ENCODE measurements at places on chromosomes 1 and 21.

DNA sequence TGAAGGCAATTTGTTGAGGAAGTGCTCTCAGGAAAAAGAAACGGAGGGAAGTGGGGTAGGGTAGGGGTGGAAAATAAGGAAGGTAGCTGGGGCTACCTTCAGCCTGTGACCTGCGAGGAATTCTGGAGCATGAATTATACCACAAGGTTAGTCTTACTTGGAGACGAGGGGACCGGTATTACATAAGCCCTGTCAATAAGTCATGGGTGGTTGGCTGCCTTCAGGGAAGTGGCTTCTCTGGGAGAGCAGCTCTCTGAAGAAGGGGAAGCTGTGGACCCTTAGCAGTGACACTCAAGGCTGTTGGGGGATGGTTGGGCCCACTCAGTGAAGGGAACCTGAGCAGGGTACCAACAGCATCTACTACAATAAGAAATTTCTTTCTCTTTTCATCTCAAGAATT is 111.3 kb downstream of the TNFSF18 start:
- no peak overlapping the region for H3K4me3 ChIP-seq
- H3K36me3 ChIP-seq: no peaks in the 10 kb centered on the region
- no peak overlapping the region for H3K27ac ChIP-seq
- H3K27me3 ChIP-seq: no peaks in the 10 kb centered on the region
- H3K4me1 ChIP-seq: peaks cover 4% of the 10 kb centered on the region

GRCh38 chr1:160949881-160950280 is 4.7 kb downstream of the ITLN2 start:
- H3K27me3 ChIP-seq: no peaks in the 10 kb centered on the region
- H3K4me1 ChIP-seq: no peaks in the 10 kb centered on the region
- peak overlapping the region; percentile 9 for H3K4me3 ChIP-seq
- no peaks in the 10 kb centered on the region for H3K36me3 ChIP-seq

GRCh38 chr1:26786437-26787380 is 1.0 kb upstream of the PIGV start:
- H3K36me3 ChIP-seq: no peaks in the 10 kb centered on the region
- peak overlapping the region; percentile 96 for H3K27ac ChIP-seq
- peaks cover 67% of the 10 kb centered on the region for H3K4me1 ChIP-seq
- H3K4me3 ChIP-seq: peak overlapping the region; percentile 55

DNA sequence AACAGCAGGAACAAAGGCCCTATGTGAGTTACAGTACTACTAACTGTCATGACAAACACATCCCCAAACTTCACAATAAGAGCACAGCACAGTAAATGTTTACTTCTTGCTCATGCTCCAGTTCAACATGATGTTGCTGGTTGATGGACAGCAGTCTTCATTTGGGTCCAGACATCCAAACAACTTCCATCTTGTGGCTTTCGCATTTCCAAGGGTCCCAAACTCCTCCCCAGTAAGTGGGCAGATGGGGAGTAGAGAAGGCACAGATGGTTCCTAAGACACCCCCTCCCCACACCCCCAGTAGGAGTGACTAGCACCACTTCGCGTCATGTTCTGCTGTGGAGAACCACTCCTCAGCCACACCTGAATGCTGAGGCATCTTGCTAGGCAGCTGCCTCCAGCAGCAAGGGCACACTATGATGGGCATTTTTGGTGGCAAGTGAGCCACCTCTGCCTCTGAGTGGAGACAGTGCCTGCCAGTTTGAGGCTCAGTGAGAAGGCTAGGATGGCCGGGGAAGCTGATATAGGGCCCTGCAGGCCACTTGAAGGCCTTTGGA is 32.7 kb upstream of the CD2 start:
- no peak for DNase-seq
- H3K27me3 ChIP-seq: no peaks in the 10 kb centered on the region
- no peak overlapping the region for H3K27ac ChIP-seq
- H3K36me3 ChIP-seq: no peaks in the 10 kb centered on the region
- no peak overlapping the region for H3K4me3 ChIP-seq
- H3K4me1 ChIP-seq: no peaks in the 10 kb centered on the region

DNA sequence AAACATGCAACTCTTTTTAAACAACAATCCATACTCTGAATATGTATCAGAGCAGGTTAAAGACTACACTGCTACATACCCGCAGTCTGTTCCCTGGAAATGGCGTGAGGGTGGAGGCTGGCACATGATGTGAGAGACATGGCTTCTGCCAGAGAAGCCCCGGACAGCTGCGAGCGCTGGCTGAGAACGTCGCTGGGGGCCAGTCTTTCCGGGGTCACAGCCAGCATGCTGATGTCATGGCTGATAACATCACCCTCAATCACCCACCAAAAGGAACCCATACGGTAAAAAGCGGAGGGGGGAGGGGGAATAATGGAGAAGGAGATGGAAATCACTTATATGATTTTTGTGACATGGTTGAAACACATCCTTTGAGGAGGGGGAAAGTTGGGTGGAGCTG is 29.1 kb downstream of the C1orf198 start:
- H3K4me3 ChIP-seq: no peak overlapping the region
- H3K27ac ChIP-seq: no peak overlapping the region
- peaks cover 40% of the 10 kb centered on the region for H3K36me3 ChIP-seq
- DNase-seq: no peak

- no peak overlapping the region for H3K4me3 ChIP-seq
- no peaks in the 10 kb centered on the region for H3K4me1 ChIP-seq
- H3K27me3 ChIP-seq: no peaks in the 10 kb centered on the region
- H3K27ac ChIP-seq: no peak overlapping the region
- DNase-seq: no peak
Observed at GRCh38 chr1:93827128-93827527, 51.9 kb downstream of the DNTTIP2 start.

GRCh38 chr1:217274416-217274815 is 356.5 kb downstream of the GPATCH2 start:
- no peak overlapping the region for H3K27ac ChIP-seq
- H3K36me3 ChIP-seq: no peaks in the 10 kb centered on the region
- no peaks in the 10 kb centered on the region for H3K4me1 ChIP-seq
- H3K27me3 ChIP-seq: no peaks in the 10 kb centered on the region

GRCh38 chr1:180920702-180921101 is 8.0 kb downstream of the KIAA1614 start:
- no peak overlapping the region for H3K27ac ChIP-seq
- no peak overlapping the region for H3K4me3 ChIP-seq
- H3K4me1 ChIP-seq: no peaks in the 10 kb centered on the region
- no peaks in the 10 kb centered on the region for H3K27me3 ChIP-seq

DNA sequence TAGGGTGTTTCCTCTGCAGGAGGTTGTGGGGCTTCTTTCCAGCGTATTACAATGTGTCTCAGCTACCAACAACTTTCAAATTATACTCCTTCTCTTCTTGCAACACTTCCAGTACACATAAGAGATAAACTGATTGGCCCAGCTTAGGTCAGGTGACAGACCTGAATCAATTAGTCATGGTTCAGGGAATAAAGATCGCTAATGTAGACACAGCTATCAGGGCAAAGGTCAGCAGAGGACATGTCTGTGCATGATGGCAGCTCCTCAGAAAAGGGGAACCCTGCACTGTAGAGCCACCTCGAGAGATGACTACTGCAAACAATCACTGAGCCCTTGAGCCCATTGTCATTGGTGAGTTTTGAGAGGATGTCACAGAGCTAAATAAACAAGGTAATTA is 36.8 kb upstream of the PKN2 start:
- no peak overlapping the region for H3K27ac ChIP-seq
- no peaks in the 10 kb centered on the region for H3K4me1 ChIP-seq
- H3K36me3 ChIP-seq: no peaks in the 10 kb centered on the region
- no peak overlapping the region for H3K4me3 ChIP-seq
- DNase-seq: no peak

- H3K27ac ChIP-seq: no peak overlapping the region
- DNase-seq: no peak
- H3K4me3 ChIP-seq: no peak overlapping the region
- peaks cover 14% of the 10 kb centered on the region for H3K4me1 ChIP-seq
Observed at GRCh38 chr1:155279268-155279667, 2.0 kb downstream of the HCN3 start.

GRCh38 chr1:234616644-234617043 is 6.7 kb upstream of the IRF2BP2 start:
- no peaks in the 10 kb centered on the region for H3K36me3 ChIP-seq
- H3K27ac ChIP-seq: no peak overlapping the region
- H3K4me3 ChIP-seq: no peak overlapping the region
- peaks cover 45% of the 10 kb centered on the region for H3K4me1 ChIP-seq
- DNase-seq: no peak
